Upper lobe of right lung (tissue), 1 donor: ENCODE measurements at places on chromosomes 1 and 21. TPM values are rescaled to one million over a fixed set of nuclear protein-coding genes. Genes with fewer than 3 reads are reported as not detected.

DNA sequence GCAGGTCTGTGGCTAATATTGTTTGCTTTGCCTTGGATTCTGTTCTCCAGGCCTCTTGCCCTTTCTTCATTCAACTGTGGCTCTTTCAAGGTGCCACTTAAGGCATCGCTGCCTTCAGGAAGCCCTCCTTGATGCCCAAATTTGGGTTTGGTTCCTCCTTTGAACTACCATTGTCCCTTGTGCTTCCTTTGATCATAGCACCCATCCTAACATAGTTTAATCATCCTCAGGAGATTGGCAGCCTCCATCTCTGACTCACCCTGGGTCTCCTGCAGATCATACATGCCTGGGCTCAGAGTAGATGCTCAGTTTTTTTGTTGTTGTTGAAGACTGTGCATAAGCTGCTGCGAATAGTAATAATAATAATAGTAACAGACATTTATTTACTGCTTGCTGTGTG is 54.4 kb upstream of the ACOT11 start:
- peaks cover 13% of the 10 kb centered on the region for H3K27me3 ChIP-seq
- H3K4me3 ChIP-seq: no peak overlapping the region
- H3K4me1 ChIP-seq: no peaks in the 10 kb centered on the region
- no peaks in the 10 kb centered on the region for H3K36me3 ChIP-seq

The ZNF684 gene
- 4.7 TPM for total RNA-seq

- no peak overlapping the region for H3K4me3 ChIP-seq
- no peaks in the 10 kb centered on the region for H3K36me3 ChIP-seq
- no peaks in the 10 kb centered on the region for H3K27me3 ChIP-seq
These were observed 9.9 kb downstream of the CD160 start for GRCh38 chr1:145729196-145729595.

The TSPAN2 gene
- total RNA-seq: 6.1 TPM

GRCh38 chr21:37374027-37374426 is 7.5 kb downstream of the DYRK1A start:
- H3K36me3 ChIP-seq: no peaks in the 10 kb centered on the region
- no peaks in the 10 kb centered on the region for H3K27me3 ChIP-seq
- DNase-seq: no peak

DNA sequence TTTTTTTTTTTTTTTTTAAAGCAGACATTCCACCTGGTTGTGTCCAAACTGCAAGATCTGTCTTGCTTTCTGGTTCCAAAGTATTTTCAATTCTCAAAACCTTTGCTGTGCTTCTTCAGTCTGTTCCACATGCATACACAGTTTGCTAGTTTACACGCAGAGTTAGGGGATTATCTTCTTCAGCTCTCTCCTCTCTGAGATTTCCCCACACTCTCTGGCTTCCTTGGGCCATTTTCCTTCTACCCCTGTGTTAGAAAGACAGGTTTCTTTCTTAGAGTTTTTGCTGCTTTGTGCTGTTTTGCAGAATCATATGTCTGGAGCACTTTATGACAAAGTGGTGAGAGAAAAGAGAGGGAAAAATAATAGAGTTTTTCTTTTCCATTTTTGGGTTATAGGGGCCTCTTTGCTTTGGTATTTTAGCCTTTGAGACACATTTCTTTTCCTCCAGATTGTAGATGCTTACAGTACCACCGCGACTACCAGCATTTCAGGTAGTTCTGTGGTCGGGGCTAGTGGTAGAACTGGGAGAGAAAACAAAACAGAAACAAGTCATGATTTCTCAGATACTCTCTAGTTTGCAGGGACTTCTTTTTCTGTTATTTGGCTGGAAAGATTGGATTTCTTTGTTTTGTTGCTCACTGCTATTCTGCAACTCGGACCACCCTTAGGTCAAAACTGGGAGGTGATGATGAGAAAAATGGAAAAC is 66.3 kb downstream of the RABGAP1L start:
- no peak overlapping the region for H3K4me3 ChIP-seq
- no peaks in the 10 kb centered on the region for H3K27me3 ChIP-seq
- no peak for DNase-seq

The IL20 gene
- not detected for total RNA-seq

- H3K4me1 ChIP-seq: no peaks in the 10 kb centered on the region
- no peaks in the 10 kb centered on the region for H3K27me3 ChIP-seq
- H3K4me3 ChIP-seq: no peak overlapping the region
- H3K27ac ChIP-seq: no peak overlapping the region
- no peak for DNase-seq
These were observed 475.2 kb upstream of the USP24 start for GRCh38 chr1:55690366-55690765.

The SLAMF6 gene
- total RNA-seq: 4.4 TPM

- H3K27ac ChIP-seq: peak overlapping the region; percentile 49
- no peaks in the 10 kb centered on the region for H3K36me3 ChIP-seq
These were observed 187.2 kb downstream of the PCP4 start for GRCh38 chr21:40054403-40054802.
